AML-193 (cell line): ENCODE measurements at places on chromosomes 5 and 9.

GRCh38 chr5:123844873-123845272, 332.9 kb downstream of the CSNK1G3 start:
- DNase-seq: no peak

DNA sequence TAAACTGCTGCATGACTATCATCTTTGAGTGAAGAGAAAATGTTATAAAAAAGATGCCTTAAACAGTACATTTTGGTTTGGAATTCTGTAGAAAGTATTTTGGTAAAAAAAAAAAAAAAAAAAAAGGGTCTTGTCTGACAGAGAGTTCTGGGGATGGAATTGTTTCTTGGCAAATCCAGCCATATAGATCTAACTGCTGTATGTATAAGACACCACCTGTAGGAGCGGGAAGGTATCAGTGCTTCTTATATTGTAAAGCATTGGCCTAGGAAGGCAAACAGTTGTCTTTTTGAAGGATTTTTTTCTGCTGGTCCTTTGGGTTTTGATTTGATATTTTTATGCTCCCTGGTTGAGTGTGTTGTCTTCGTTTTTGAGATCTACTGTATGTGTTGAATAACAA, 2.8 kb downstream of the PURA start:
- no peak for DNase-seq

DNA sequence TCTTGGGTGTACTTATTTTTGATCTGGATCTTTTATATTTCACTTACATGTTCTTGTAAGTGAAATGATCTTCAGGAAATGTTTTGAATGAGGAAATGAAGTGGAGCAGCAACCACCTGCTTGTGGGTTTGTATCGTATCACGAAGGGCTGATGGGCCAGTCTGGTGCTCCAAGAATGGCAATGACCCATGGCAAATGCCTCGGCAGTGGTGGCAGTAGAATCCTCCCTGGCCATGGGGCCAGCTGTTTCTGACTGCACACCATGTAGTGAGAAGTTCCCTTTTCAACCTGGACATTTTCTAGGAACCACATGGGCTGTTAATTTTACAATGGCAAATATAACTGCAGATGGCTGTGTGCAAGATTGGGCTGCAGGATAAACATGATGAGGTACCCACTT, 29.9 kb downstream of the MAT2B start:
- no peak for DNase-seq

GRCh38 chr5:153798830-153799229, 239.9 kb downstream of the FAM114A2 start:
- no peak for DNase-seq

DNA sequence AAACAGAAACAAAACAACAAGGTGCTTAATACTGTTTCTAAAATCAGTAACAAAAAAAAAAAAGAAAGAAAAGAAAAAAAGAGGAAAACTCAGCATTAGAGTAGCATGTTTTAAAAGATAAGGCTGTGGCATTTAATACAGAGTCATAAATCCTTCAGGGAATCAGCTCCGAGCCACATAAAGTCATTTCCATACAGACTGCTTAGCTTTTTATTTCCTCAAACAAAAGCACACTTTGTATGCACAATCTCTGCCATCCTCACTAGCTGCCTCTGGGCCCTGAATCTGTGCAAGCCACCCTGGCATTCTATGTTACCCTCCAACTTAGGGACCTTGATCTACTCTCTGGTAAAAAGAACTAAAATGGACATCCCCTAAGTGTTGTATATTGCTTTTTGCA, 87.6 kb downstream of the SEMA6A start:
- DNase-seq: no peak

DNA sequence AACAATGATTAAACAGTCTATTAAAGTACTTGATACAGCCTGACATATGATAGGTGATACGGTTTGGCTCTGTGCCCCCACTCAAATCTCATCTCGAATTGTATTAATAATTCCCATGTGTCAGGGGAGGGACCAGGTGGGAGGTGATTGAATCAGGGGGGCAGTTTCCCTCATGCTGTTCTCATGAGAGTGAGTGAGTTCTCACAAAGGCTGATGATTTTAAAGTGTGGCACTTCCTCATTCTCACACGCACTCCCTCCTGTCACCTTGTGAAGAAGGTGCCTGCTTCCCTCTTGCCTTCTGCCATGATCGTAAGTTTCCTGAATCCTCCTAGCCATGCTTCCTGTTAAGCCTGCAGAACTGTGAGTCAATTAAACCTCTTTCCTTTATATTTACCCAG, 40.1 kb upstream of the TARS1 start:
- no peak for DNase-seq

- DNase-seq: no peak
Observed at GRCh38 chr9:76887003-76887821, 18.7 kb downstream of the PRUNE2 start.

- DNase-seq: no peak
Observed at GRCh38 chr5:66197764-66198405, 53.8 kb downstream of the SREK1 start.

DNA sequence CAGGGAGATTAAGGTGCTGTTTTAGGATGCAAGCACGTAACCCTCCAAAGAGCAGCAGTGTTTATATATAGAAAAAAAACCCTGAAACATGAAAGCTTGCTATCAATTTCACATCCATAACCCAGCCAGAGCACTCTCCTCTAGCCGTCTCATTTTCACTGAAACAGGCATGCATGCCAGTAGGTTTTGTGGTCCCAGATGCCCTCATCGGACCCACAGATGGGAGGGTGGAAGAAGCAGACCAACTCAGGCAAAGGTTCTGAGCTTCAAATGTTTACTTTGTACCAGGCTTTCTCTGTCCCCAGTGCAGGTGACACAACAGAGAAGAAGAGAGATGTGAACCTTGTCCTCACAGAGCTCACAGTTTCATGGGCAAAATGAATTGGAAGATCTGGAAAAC, 127.4 kb upstream of the ATP10B start:
- DNase-seq: no peak

- DNase-seq: no peak
Observed at GRCh38 chr5:53080271-53080670, 29.3 kb downstream of the MOCS2 start.

- DNase-seq: no peak
Observed at GRCh38 chr5:122304471-122305215, 7.4 kb upstream of the SNCAIP start.

- DNase-seq: no peak
Observed at GRCh38 chr9:129267141-129267540, 89.1 kb upstream of the IER5L start.

- DNase-seq: no peak
Observed at GRCh38 chr9:113501129-113501686, 37.7 kb downstream of the RGS3 start.
